Stimulated activated CD8-positive, alpha-beta memory T cell treated with anti-CD3 and anti-CD28 coated beads, Interleukin-4, amount 100 ng/mL, for 1 hour (primary cell): ENCODE measurements at places on chromosomes 7 and 10.

DNA sequence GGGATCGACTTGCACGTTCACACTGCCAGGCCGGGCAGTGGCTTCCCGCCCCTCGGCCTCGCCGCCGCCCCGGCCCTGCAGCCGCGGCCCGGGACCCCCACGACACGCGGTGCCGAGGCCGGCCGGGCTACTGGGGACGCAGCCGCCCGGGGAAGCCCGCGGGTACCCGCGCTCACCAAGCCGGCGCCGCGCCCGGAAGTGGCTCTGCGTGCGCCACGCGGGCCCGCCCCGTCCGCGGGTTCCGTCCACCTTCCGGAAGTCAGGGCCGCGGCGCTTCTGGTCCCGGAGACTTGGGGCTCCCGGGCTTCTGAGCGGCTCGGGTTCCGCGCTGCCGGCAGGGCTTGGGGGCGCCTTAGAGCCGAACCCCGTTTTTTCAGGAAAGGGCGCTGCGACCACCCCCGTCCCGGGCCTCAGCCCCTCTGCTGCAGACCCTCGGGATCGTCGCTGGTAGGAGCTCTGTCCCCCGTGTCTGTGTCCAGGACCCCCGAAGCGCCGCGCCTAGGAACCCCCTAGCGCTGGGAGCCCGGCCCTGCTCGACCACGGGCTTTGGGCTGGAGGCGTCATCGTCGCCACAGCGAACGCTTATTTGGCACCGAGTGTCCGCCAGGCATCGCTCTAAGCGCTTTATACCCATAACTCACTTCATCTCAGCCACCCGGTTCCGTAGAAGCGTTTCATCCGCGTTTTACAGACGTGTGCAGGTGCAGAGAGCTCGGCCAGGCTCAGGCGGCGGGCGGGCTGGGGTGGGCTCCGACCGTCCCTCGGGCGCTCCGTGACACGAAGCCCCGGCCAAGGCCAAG lies at the start of gene PSMG3:
Gene PSMG3, minus strand, starts transcription at position 200 of the 800 bp plus-strand sequence. CDS start 693 bp downstream, outside the sequence.
- peak; percentile 76 for DNase-seq

DNA sequence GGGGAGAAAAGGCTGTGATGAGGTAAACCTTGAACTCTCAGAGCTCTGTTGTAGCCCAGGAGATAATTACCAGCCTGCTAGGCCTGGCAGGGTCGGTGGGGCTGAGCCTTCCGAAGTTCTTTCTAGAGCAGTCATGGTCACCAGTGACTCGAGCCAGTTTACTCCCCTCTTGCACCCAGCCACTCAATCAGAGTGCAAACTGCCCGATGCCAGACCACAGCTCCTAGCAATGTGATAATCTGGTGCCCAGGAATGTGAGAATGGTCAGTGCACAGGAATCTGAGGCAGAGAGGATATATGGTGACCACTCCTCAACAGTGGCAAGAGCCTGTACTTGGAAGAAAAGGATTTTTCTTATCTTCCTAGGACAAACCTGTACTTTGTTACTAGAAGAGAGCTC lies 46.4 kb upstream of the KMT2E start:
- DNase-seq: no peak

DNA sequence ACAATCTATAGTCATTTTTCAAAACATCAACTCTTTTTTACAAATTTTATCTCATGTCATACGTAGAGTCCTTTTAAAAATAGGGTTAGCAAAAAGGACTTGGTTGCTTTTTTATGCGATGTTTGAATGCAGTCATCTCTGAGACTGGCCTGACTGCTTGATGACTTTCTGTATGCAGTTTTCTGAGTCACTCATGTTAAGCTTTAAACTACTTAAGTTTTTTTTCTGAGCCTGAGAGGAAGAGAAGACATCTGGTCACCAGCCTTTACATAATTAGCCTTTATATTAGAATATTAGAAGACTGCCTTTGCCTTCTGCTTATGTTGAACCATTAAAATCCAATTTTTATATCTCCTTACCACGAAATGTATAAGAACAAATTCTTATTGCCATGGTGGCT lies 834.4 kb upstream of the MBL2 start:
- no peak for DNase-seq

- DNase-seq: no peak
Observed at GRCh38 chr7:158816995-158817394, 12.3 kb downstream of the ESYT2 start.
